ENCODE measurements at places on chromosomes 5 and 9.

GRCh38 chr5:68698025-68698940 is 395.5 kb upstream of the SLC30A5 start:
- DNase-seq = no peak

DNA sequence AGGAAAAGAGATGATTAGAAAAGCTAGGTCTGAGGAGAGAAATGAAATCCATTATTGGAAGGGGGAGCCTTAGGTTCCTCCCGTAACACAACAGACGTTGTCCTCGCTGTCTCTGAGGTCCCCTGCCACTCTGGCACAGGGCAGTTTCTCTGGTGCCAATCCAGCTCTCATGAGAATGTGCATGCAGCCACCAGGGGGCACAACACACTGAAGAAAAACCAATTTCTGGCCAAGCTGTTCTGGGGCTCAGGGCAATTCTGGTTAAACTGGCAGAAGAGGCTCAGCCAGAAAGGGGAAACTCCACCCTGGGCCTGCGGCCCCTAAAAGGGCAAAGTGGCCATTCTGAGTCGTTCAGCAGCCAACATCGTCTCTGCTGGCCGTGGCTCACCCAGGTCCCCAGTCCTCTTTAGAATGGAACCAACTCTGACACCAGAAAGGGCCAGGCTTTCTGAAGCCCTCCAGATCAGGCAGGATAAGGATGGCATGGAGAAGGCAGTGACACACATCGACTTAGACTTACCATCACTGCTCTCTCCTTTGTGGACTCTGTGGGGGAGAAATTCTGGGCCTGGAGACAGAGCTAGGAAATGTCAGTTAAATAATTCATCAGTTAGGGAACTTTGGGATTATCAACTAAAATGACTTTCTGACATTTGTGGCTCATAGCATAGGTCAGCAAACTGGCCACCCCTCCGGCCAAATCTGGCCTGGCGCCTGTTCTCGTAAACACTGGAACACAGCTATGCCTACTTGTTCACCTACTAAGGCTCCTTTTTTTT is 58.5 kb upstream of the GOLPH3 start:
- peak; percentile 41 for DNase-seq

GRCh38 chr5:58188262-58188651 is 271.6 kb downstream of the PLK2 start:
- DNase-seq = no peak

GRCh38 chr9:128550226-128550625 is 2.2 kb upstream of the SPTAN1 start:
- DNase-seq = no peak

- DNase-seq = no peak
Observed at GRCh38 chr5:139669662-139670368, 21.7 kb downstream of the CXXC5 start.

- no peak for DNase-seq
Observed at GRCh38 chr5:120405923-120406322, 58.2 kb upstream of the PRR16 start.

DNA sequence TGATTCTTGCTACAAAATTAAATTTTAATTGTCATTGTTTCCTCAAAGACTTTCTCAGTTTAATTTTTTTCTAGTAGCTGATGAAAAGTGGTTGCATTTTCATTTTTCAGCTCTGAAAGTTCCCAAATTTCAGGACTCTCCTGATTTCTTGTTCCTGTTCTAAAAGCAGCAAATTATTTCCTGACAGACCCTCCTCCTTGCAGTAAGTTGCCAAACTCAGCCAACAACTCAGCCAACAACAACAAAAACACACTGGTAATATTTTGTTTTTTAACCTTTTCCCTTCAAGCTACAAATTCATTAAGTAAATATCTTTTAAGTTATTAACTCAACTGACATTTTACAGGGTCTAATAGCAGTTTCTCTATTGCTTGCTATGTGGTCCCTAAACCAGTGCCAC is 487.8 kb upstream of the NUDT12 start:
- DNase-seq = no peak

DNA sequence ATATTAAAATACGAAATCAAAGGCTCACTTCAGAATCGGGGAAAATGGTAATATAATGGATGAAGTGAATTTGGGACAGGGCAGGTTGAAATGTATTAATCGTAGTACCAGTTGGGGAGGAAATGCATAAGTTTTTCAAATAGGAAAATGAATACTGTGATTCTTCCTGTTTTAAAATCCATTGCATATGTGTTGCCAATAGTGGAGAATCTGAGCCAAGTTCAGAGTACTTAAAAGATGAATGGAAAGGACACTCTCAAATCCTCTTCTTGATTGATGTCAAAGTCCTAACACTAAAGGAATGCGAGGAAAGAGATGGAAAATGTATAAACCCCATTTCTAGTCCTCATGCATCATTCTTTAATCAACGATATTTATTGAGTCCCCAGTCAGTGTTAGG is 160.9 kb upstream of the CCNG1 start:
- DNase-seq = no peak

- DNase-seq = no peak
Observed at GRCh38 chr9:81999806-82000205, 11.2 kb downstream of the SPATA31D1 start.

DNA sequence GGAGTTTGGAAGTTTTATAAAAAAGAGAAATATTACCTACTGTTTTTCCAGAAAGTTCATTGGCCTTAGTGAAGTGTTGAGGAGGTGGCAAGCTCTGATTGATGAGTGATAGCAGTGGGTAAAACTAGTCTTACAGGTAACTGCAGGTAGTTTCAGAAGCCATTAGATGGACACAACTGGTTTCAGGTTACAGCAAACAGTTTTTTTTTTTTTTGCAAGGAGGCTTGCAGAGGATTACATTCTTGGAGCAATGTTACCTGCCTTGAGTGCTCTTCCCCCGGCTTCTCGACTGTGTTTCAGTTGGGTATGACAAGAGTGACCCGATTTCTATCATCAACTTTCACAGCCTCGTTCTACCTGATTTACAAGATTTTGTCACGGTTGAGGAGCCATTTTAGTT is 333.4 kb downstream of the YTHDC2 start:
- DNase-seq = no peak

DNA sequence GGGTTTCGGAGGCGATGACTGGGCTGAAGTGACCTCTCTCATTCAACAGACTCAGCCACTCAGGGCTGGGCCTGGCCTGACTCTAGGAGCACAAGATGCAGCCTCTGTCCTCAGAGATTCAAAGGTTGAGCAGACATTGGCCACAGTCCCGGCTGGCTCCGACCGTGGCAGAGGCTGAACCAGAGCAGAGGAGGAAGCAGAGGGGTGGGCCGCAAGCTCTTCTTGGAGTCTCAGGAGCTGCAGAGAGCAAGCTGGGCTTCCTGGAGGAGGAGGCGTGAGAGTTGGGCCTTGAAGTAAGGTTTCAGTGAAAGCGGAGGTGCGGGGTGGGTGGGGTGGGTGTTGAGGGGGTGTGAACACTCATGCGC is 37.6 kb downstream of the ALG2 start:
- no peak for DNase-seq

GRCh38 chr5:100595152-100595811 is 60.1 kb downstream of the FAM174A start:
- no peak for DNase-seq

GRCh38 chr5:83026516-83026915 is 50.7 kb downstream of the TMEM167A start:
- no peak for DNase-seq

- no peak for DNase-seq
Observed at GRCh38 chr5:75050415-75050814, 1.9 kb downstream of the GCNT4 start.

DNA sequence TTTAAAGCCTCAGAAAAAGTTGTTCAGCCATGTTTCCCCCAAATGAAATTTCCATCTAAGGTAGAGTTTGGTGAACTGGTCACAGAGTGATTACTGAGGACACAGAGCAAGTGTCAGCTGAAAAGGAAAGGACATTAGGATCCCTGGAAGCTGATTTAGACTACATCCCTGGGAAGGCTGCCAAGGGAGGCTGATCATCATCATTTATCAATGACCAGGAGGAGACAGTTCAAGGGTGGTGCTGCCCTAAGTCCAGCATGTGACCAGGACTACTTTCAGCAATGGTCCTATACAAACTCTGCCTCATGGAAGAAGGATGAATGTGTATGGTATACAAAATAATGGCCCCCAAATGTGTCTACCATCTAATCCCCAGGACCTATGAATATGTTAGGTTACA is 120.6 kb downstream of the PIK3R1 start:
- no peak for DNase-seq

Measured in activated CD8-positive, alpha-beta memory T cell treated with anti-CD3 and anti-CD28 coated beads for 1 hour (primary cell).